CD4-positive, alpha-beta T cell treated with Interleukin-21 for 1 hour (primary cell): ENCODE measurements at places on chromosomes 11 and 22.

GRCh38 chr11:126997641-126998040 lies 2.9 kb downstream of the KIRREL3 start:
- DNase-seq: no peak

- DNase-seq: no peak
Observed at GRCh38 chr11:83678831-83679584, 392.8 kb upstream of the CCDC90B start.

DNA sequence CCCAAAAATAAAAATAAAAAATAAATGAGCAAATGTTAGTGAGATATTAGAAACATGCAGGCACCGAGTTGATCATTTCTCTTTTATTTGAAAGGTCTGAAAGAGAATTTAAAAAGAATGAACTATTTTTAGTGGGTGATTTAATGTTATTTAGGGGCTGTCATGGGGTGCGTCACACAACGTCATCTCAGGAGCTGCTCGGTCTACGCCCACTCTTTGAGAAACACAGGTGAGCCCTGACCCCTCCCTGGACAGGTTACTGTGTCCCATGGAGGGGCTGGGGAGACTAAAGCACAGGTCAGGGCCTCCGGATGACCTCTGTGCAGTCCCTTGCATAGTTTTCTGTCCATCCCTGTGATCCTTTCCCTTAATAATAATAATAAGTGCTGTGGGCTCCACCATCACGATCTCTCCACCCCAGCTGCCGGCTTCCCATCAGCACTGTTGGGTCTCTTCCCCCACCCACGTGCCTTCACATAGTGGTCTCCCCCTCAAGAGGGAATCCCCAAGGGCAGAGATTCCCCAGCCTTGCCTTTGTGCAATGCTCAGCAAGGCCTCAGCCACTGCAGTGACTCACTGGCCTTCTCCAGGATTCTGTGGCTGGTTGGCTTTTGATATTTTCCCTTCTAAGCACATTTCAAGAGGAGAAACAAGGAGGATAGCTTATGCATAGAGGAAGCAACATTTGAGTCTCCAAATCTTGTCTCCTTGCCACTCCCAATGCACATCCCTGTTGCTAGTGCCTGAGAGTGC lies 159.9 kb downstream of the TTC17 start:
- DNase-seq: no peak

GRCh38 chr22:37419969-37420685 lies 7.2 kb downstream of the ELFN2 start:
- peak; percentile 19 for DNase-seq

DNA sequence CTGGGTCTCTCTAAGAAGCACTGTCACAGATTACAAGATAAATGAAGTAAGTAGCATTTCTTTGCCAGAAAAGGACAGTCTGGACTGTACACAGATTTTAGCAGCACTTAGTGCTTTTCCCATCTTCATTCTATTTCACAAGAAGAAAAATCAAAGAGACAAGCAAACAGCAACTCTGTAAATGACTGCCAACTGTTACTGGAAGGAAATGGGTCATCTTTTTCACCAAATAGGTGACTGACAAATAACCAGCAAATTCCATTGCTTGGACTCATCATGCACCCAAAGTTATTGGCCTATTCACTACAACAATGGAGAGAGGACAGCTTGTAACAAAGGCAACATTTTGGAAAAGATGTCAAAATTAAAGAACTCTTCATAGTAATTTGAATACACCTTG lies 28.9 kb upstream of the CARD18 start:
- no peak for DNase-seq

DNA sequence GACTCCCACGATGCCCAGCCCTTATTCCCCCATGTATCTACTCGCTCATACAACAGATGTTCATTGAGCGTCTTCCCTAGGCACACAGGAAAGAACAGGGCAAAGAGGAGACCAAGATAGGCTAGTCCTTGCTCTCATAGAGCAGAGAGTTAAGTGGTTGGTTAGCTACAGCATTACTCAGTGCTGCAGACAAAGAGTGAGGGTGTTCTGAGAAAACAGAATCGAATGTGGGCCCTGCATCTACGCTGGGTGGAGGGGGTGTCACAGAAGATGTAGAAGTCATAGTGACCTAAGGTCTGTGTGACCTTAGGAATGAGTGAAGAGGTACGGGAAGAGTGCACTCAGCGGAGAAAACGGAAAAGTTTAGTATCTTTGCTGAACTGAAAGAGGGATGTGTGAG lies 12.3 kb downstream of the PSMD13 start:
- no peak for DNase-seq

DNA sequence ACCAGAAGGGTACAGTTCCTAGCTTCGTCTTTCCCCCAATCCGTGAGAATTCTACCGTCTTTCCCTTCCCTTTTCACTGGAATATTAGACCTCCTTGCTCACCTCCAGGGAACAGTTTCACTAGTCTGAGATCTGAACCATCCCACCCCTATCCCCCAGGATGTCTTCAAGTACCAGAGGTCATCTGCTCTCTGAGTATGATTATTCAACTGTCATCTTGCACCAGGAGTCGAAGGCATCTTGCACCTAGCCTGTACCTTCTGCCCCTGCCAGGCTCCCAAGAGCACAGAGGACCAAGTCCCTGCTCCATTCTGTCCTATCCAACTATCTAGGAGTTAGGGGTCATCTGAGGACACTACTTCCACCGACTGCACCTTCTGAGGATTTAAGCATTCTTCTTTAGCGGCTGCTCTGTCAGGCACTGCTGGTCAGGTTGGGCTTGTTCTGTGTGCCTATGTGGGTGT lies 804 bp downstream of the ACER3 start:
- DNase-seq: no peak

GRCh38 chr11:75087319-75088305 lies 9.1 kb downstream of the OR2AT4 start:
- DNase-seq: no peak

DNA sequence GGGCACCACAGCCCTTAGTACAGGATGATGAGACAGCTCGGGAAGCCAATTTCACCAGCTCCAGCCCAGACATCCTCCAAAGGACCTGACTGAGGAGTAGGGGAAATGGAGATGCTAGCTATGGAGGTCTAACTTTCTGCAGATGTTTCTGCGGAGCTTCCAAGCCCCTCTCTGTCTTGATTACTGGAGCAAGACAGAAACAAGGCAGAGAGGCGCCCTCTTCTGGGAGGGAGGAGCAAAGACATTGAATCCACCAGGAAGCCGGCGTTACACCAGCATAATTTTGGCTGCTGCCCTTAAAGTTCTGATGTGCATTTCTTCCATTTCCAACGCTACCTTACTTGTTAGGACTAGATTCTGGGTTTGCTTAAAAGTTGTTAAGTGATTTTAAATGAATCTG lies 107.3 kb upstream of the HSD17B12 start:
- no peak for DNase-seq

GRCh38 chr22:33726294-33726734 lies 194.0 kb downstream of the LARGE1 start:
- no peak for DNase-seq

GRCh38 chr22:48101704-48102103 lies 1339.3 kb downstream of the TBC1D22A start:
- no peak for DNase-seq

DNA sequence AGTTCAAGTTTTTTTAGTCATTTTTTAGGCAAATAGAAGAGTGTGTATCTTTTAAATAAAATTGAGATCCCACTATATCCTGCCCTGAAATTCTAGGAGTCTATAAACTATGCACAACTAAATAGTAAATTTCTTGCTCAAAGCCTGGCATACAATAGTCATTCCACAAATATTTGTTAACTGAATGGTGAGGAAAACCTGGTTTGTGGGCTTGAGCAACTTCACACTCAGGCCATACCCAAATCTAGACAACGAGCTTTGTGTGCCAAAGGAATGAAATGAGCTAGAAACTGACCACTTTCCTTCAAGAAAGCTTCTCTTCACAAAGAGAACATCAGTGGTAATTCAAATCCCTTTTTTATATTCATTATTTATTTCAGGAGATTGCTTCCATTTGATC lies 39.6 kb upstream of the AMOTL1 start:
- DNase-seq: no peak

DNA sequence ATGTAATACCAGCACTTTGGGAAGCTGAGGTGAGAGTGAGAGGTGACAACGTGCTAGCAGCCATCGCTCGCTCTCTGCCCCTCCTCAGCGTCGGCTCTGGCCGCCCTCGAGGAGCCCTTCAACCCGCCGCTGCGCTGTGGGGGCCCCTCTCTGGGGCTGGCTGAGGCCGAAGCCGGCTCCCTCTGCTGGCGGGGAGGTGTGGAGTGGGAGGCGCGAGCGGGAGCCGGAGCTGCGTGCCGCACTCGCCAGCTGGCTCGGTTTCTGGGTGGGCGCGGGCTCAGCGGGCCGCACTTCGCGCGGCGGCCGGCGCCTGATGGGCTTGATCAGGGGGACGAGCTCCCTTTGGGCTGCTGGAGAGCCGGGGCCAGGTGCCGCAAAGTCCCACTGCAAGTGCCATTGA lies 98.9 kb upstream of the UBASH3B start:
- peak; percentile 23 for DNase-seq

DNA sequence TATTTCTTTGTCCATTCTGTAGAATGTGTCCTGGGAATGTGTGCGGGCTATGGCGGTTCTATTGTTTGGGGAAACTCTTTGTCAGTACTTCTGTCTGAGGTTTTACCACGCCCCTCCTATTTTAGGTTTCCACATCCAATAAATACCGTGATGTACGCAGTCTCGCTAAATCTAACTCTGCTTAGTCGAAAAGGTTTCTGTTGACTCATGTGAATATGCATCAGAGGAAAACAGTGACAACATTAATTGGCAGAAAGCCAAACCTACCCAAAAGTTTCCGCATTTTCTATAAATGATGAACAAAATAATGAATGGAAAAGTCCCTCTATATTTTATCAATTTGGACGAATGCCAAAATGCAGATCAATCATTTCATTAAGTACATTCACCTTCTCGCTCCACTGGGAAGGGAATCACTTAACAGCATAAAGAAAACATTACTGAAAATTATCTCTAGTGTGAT lies 143.4 kb downstream of the MAML2 start:
- DNase-seq: peak; percentile 84

DNA sequence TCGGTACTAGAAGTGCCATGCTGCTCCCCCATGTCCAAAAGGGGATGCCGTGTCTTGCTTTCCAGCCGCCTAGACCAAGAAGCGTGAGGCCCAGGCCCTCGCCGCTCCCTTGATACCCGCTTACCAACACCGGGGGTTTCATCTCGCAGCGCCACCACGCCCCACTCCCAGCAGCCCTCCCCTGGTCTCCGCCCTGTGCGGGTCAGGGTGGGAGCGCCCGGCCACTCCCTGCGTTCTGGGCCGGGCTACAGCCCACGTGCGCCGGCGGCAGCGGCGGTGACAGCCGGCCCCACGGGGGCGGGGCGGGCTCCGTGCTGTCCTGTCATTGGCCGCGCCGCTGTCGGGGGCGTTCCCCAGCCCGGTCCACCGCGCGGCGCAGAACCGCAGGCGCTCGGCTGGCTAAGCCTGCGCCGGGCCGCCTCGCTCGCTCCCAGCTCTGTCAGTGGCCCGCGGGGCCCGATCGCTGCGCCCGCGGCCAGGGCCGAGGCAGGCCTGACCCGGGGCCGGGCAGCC lies at the start of gene MICAL2:
Gene MICAL2, plus strand, starts transcription at position 390 of the 513 bp plus-strand sequence. CDS start 51,566 bp downstream, outside the sequence.
- DNase-seq: peak; percentile 88

DNA sequence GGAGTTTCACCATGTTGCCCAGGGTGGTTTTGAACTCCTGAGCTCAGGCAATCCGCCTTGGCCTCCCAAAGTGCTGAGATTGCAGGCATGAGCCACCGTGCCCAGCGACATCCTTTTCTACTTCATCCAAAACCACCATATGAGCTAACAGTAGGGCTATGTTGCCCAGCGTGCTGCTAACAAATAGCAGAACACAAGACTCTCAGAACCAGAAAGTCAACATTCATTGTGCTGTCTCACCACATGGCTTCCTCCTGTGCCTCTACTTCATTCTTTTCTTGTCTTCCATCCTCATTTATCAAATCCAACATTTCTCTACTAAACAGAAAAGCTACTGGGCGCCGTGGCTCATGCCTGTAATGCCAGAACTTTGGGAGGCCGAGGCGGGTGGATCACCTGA lies 12.0 kb upstream of the DENND5A start:
- DNase-seq: no peak

DNA sequence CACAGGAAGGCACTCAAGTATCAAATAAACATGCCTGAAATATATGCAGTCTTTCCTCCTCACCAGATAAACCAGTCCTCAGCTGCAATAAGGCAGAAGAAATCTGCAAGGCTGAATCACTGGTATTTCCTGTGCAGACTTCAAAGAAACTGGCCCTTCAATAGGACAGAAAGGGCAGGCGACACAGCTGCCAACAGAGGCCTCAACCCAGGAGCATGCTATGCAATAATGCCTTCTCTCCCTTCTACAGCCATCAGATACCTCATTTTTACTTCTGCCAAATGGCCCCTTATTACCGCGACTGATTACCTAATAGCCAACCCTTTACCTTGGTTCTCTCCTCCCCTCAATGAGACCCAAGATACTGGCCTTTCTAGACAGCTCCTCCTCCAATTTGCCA lies 8.0 kb downstream of the NUMA1 start:
- DNase-seq: no peak

GRCh38 chr22:41619979-41620588 lies 759 bp downstream of the DESI1 start:
- DNase-seq: peak; percentile 51

GRCh38 chr22:26842103-26842502 lies 184.7 kb downstream of the MIAT start:
- no peak for DNase-seq

DNA sequence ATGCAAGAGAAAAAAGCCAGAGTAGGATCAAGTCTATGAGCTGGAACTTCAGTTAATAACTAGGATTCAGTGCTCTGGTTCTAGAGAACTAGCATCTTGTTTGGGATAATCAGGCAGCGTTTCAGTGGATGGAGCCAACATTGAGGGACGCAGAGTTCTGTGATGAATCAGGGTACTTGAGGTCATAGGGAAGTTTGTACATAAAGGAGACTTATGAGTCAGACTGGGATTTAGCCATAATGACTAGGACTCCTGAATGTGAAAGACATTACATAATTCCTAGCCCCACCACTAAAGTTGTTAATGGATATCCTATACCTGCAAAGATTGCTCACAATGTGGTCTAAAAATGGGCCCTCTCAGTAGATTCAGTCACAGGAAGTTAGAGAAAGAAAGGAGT lies 6.8 kb downstream of the SLN start:
- no peak for DNase-seq

GRCh38 chr22:32859743-32860142 lies 58.2 kb downstream of the TIMP3 start:
- DNase-seq: no peak

GRCh38 chr11:78893996-78894395 lies 319.3 kb upstream of the NARS2 start:
- no peak for DNase-seq
